Fibroblast of mammary gland (primary cell): ENCODE measurements at places on chromosomes 2 and 18.

GRCh38 chr18:3715231-3716080 lies 265.5 kb downstream of the TGIF1 start:
- no peak for DNase-seq

DNA sequence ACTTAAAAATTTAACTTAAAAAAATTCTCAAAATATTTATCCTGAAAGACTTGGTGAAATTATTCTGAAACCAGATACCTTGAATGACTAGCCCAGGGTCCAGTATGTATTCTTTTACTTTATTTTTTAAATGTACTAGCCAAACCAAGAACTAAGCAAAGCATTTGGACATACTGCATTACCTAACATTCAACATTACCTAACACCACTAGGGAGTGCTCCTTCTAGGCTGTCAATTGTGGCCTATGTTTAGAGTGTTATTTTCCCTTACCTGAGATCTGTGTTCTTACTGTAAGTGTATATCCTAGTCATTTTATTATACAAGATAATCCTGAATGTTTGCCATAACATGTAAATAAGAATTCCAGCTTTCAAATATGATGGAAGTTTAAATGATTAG lies 496.6 kb downstream of the PTPRM start:
- DNase-seq: no peak

- DNase-seq: peak; percentile 29
These were observed 324.0 kb downstream of the TXNL1 start for GRCh38 chr18:56314396-56314795.

- peak; percentile 52 for DNase-seq
These were observed 112.1 kb downstream of the NFATC1 start for GRCh38 chr18:79507546-79508480.

GRCh38 chr2:608297-608696 lies 68.9 kb downstream of the TMEM18 start:
- DNase-seq: no peak

DNA sequence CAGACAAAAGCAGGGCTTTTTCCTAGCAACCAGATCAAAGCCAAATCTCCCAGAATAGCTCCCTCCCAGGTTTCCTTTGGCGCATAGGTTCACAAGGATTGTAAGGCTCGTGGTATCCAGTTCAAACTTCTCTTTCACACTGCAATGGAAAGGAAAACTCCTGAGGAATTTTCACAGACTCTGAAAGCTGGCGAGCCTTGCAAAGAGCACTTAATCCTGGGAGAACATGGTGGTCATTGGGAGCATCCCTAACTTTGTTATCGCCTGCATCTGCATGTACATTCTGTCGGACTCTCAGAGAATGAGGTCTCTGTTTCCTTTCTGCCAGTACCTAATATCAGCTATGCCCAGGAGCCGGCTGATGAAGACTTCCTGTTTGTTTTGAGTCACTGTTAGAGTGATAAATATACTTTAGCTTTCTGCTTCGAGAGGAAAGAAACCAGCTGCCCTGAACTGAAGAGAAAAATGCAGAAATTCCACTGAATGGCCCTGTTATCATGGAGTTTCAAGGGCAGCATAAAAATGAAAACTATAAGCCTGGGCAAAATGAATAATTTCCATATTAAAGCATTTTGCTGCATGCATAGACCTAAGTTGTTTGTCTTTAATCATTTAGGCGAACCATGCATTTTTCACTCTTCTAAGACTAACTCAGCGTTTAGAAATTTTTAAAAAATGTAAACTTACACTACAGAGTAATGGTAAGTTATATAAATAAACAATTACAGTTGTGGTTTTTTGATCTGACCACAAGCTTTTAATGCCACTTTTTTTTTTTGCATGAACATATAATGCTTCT lies 76.4 kb upstream of the ZEB2 start:
- peak; percentile 17 for DNase-seq

DNA sequence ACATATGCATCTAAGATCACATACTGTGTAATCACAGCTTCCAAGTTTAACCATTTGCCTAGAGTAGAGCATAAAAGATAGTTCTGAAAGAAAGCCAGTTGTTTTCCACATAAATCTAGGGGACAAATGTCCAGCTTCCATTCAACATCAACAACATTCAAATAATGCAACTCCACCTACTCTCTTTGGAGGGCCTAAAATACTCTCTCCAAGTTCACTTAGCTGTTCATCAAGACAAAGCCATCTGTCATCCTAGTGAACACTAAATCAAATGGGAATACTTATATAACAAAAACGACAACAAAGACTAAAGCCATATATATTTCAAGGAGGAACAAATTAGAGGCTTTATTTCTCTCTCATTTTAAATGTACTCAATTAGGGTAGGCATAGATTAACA lies 221.5 kb upstream of the CDH2 start:
- DNase-seq: no peak

GRCh38 chr2:21279525-21279924 lies 155.8 kb downstream of the TDRD15 start:
- DNase-seq: no peak

- no peak for DNase-seq
These were observed 61.3 kb downstream of the GDF7 start for GRCh38 chr2:20728114-20728758.

DNA sequence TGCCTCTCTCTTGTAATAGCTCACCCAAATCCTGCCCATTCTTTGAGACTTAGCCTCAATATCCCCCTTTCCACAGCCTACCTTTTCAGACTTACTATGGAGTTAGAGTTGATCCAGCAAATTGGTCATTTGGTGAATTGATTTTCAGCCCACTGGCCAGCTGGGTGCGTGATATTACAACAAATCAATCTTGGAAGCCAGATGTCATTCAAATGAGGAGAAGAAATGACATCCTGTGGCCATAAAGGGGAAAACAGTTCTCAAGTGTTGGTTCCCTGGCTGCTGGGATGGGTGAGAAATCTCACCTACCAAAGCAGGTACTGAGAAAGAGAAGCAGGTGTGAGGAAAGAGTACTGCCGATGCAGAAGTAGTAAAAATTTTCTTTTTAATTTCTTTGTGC lies 36.7 kb upstream of the FOXI3 start:
- no peak for DNase-seq

DNA sequence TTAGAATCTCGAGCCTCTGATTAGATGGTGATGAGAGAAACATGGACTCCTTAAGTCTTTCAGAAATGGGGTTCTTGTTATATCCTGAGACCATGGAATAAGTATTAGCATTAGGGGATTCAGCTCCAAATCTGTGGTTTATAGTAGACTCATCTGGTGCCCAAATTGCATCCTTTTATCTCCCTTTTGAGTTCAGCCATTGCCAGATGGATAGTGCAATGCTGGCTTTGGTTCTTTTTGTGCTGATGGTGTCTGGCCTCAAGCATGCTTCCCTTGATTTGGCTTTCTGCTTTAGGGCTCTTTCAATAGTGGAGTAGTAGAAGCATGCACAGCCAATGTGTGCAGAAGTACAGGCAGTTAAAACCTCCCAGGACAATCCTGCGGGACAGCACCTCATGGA lies 306.4 kb downstream of the TSN start:
- no peak for DNase-seq

DNA sequence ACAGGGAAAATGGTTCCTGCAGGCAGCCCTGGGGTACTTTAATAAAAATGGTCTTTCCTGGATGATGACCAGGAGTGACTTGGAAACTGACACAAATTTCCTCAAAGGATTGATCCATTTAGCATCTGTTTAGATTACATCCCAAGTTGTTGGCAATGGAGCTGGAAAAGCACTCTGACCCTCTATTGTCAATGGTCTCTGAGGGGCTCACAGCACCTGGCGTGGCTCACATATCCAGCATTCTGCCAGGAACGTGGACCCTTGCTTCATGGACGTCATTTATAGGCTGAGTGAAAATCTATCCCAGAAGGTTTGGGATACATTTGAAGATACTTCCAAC lies 43.8 kb downstream of the SERTAD2 start:
- DNase-seq: no peak
